Activated CD8-positive, alpha-beta memory T cell treated with anti-CD3 and anti-CD28 coated beads for 48 hours (primary cell): ENCODE measurements at places on chromosomes 3 and 15.

- DNase-seq, result no peak
Measured at GRCh38 chr3:158617982-158618875, 26.1 kb upstream of the GFM1 start.

DNA sequence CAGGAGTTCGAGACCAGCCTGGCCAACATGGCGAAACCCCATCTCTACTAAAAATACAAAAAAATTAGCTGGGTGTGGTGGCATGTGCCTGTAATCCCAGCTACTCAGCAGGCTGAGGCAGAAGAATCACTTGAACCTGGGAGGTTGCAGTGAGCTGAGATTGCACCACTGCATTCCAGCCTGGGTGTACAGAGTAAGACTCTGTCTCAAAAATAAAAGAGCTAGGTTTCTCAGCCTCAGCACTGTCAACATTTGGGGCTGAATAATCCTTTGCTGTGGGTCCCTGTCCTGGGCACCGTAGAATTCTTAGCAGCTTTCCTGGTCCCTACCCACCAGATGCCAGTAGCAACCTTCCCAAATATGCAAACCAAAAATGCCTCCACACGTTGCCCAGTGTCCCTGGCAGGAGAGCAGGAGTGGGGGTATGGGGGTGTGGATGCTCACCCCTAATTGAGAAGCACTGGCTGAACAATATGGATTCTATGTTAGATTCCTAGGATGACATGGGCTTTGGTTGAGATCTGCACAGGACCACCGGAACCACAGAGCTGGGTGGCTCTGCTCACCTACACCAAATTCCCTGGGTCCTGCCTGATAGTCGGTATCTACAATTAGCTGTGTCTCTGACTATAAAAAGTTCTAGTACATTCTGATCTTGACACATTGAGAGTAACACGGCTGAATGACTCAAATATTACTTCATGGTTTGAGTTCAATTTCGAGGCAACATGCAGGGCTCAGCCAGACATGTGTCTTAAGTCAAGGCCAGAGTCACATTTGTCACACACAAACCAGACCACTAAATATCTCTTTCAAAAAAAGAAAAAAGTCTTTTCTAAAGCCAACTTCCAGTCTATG, 577.0 kb upstream of the MDFIC2 start:
- no peak for DNase-seq

GRCh38 chr15:29682781-29683180, 139.5 kb downstream of the TJP1 start:
- DNase-seq, result no peak

- DNase-seq, result no peak
Measured at GRCh38 chr3:71069797-71070196, 513.7 kb downstream of the FOXP1 start.
